ENCODE measurements at places on chromosomes 5 and 9.

GRCh38 chr5:137575847-137576246 is 76.7 kb upstream of the SPOCK1 start:
- no peak for DNase-seq

GRCh38 chr5:36982146-36982545 is 105.6 kb downstream of the NIPBL start:
- DNase-seq: no peak

DNA sequence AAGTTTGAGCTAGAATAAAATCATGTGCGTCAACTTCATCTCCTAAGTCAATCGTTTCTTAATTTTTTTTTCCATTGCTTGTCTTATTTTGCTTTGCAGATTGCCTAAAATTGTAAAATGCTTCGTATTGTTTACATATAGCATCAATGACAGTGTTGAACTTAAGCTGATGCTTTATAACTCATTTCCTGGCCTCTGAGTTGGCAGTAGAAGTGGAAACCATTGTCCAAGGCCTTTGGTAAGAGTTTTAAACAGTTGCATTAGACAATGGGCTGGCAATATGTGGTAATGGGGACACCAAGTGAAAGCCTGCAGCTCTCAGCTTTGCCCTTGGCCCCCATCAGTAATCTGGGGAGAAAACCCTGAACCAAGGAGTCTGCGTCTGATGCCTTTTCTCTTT is 154.8 kb upstream of the GAS1 start:
- no peak for DNase-seq

- DNase-seq: no peak
Observed at GRCh38 chr5:178791976-178792375, 61.5 kb upstream of the ZNF354A start.

DNA sequence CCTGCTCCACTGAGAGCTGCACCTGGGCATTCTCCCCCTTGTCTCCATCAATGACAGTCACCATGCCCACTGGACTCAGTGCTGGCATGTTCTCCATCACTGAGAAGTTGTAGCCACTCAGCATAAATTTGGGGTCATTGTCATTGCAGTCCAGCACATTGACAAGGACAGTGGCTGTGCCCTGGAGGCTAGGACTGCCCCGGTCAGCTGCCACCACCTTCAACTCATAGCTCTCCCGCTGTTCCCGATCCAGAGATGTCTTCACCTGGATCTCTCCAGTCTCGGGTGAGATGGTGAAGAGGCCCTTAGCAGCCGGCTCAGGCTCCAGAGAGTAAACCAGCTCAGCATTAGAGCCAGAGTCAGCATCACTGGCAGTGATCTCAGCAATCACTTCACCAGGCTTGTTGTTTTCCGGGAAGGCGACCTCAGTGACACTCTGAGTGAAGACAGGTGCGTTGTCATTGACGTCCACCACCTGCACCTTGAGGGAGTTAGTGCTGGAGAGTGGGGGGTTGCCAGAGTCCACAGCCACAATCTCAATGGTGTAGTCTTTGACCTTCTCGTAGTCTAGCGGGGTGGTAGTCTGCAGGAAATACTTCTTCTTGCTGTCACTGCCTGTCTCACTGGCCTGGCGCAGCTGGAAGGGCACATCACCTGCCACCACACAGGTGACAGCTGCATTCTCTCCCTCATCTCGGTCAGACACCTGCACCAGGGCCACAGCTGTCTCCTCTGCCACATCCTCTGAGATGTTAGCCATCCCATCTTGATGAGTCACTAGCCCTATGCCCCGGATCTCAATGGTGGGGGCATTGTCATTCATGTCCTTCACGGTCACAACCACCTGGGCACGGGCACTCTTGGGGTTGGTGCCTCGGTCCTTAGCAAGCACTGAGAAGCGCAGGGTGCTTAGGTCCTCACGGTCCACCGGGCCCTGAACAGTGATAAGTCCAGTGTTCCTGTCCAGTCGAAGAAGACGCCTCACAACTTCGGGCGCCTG is 13.5 kb downstream of the PCDH1 start:
- DNase-seq: no peak

- DNase-seq: no peak
Observed at GRCh38 chr5:102835717-102836116, 80.6 kb downstream of the PAM start.

DNA sequence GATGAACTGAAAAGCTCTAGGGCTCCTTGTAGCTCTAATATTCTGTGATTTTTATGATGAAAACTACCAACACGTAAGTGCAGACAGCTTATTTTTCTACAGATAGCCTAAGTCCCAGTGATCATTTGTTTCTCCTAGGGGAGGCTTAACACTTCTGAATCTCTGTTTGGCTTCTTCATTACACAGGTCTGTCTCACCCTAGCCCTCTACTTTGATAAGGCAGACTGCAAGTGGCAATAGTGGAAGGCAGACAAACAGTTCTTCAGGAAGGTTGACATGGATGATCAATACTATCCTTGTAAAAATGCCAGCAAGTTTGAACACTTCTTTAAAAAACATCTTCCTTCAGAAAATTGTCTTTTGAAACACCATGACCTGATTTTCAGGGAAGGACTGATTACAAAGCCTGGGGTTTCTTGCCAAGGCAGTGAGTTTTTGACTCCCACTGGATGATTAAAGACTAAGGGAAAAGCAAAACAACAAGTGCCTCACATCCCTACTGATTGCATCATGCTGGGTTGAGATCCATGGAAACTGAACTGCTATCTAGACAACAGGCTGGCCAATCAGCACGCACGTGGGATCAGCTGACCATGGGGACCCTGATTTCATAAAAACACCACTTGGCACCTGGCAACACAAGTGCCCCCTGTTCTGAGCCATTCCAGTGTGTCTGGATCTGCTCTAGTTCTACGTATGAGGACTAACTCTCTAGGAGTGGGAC is 212.2 kb downstream of the SMARCA2 start:
- no peak for DNase-seq

- DNase-seq: no peak
Observed at GRCh38 chr5:18114151-18114757, 480.0 kb downstream of the TAF11L14 start.

DNA sequence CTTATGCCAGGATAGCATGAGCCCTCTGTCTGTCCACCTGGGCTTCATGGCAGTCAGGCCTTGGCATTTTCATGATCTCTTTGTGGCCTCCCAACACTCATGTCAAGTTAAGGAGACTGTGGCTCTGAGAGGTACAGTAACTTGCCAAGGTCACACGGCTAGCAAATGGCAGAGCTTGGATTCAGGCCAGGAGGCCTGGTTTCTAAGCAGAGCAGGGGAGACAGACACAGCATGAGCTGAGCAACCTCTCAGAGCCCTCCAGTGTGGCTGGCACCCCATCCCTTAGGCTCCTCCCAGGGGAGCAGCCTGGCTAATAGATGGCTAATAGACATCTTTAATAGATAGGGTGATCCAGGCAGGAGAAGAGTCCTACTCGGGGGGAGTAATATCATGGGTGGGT is 4.1 kb downstream of the SYNPO start:
- DNase-seq: no peak

GRCh38 chr5:96347502-96348292 is 85.4 kb downstream of the PCSK1 start:
- DNase-seq: no peak

DNA sequence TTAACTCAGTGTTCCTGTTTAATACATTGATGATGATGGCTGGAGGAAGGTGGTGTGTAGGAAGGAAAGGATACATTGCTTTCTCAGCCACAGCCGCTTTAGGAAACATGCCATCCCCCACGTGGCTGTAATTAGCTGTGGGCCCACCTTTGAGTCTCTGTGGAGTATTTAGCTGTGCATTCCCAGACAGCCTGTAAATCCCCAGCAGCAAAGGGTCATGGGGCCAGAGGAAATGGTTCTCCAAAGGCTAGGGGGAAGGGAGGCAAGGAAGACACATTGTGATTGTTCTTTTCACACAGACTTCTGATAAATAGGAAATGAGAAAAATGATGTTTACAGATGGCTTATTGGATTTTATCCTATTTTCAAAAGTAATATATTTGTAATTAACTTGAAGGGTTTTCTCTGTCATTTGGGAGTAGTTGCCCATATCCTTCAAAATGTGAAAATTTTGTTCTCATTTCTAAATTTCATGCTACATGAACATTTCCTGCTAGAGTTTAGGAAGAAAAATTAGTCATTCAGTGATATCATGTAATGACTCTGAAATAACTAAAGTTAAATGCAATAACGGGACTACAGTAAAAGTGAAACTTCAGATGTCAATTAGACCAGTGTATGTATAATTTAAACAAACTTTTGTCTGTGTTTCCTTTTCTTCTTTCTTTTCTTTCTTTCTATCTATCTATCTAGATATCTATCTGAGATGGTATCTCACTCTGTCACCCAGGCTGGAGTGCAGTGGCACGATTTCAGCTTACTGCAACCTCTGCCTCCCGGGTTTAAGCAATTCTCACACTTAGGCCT is 24.3 kb upstream of the F2R start:
- no peak for DNase-seq

DNA sequence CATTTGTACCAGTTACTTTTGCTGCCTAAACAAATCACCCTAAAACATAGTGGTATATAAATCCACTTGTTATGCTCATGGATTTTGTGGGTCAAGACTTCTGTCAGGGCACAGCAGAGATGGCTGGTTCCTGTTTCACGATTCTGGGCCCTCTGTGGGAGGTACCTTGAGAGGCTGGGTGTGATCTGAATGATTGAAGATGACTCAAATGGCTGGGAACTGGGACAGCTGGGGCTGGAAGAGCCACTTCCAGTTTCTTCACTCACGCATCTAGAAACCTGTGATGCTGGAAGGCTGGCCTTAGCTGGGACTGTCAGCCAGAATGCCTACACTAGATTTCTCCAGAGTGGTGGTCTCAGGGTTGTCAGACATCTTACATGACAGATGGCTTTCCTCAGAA is 88.1 kb downstream of the KIF4B start:
- no peak for DNase-seq

DNA sequence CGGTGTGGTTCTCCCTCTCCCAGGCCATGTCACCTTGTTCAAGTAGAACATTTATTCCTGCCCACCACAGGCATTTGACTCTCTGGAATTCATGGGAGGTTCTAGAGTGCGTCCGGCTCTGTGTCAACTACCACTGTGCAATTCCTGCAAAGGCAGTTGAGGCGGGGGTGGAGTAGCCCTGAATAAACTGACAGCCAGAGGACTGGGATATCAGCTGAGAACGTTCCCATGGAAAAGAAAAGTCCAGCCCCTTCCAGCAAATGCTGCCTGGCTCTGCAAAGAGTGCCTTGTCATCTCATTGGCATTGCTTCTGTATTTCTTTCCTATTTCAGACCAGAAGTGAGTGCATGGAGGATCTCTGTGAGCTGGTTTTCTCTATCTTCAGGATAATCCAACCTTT is 18.9 kb upstream of the MEGF9 start:
- DNase-seq: no peak

GRCh38 chr5:174402222-174402812 is 322.1 kb upstream of the MSX2 start:
- no peak for DNase-seq

GRCh38 chr9:135148386-135148785 is 60.9 kb downstream of the OLFM1 start:
- DNase-seq: no peak

GRCh38 chr5:1343931-1344901 is 683 bp downstream of the CLPTM1L start:
- no peak for DNase-seq

GRCh38 chr5:100623719-100624118 is 88.5 kb downstream of the FAM174A start:
- no peak for DNase-seq

- DNase-seq: no peak
Observed at GRCh38 chr9:134399435-134400056, 73.3 kb downstream of the RXRA start.

DNA sequence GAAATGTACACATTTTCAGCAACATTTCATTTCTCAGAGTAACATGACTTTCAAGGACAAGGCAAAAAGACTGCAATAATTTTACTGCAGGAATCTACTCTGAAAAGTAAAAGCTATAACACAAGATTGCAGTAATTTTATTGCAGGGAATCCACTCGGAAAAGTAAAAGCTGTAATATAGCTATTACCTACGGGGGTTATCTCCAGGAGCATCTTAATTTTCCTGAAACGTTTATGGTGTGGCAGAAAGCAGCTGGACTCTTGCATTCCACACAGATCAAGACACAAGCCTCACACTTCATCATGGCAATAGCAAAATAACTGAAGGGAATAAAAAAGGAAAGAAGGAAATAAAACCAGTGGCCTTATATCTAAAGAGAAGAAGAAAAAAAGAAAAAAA is 171.2 kb downstream of the TSSK1B start:
- no peak for DNase-seq

DNA sequence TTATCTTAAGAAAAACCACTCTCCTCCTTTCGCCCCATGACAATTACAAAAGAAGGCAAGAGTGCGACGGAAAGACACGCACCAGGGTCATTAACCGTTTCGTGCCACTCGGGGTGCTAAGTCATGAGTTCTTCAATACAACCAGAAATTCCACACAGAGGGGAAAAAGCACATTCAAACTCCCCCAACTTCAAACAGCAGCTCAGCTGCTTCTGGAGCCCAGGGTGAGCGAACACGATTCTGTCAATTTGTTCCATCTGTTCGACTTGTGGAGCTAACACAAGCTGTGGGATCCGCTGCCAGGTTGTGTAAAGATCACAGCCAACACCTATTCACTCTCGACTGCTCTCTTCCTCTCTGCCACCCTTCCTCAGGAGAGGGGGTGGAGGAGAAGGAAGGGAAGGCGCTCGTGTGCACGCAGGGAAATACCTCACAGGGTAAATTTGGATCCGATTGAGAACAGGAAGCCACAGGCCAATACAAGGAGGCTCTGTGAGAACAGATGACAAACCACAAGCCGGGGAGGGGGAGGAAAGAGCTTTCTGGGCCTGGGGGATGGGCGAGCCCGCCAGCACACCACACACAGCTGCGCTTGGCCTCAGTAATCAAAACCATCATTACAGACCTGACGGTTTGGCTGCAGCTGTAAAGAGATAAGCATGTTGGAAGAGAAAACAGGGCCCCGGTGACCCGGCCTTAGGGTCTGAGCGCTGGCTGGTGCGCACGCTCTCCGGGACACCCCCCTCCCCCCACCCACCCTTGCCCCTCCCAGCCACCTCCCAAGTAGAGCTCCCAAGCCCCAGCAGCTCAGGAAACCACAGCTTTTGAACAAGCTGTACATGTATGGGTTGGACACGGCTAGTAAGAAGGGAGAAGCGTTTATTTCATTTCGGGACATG is 54.3 kb downstream of the PTCH1 start:
- peak; percentile 84 for DNase-seq

DNA sequence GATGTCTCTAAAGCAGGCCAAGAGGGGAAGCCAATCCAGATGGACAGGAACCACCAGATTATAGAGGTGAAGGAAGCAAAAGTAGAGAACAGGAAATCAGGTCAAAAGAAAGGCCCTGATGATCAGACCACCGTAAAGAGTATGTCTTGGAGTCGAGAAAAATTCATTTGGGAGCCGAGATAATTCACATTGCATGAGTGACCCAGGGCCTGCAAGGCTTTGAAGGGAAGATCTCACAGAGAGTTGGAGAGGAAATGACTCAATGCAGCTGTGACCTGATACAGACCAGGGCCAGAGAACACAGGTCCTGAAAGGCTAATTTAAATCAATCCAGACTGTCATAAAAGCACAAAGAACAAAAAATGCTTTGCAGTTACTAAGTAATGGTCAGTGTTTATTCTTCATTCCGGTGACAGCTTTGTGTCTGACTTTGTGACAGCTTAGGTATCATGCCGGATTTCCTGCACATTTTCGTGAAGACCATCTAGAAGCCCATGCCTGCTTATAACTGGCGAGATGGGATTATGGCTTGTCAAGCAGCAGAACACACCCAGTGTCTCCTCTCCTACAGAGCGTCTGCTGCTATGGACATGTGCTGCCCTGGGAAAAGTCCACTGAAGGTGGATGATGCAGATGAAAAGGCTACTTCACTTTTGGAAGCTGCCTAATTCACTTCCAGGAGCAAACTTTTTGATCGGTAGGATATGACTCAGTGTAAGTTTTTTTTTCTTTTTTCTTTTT is 5.8 kb upstream of the ACTBL2 start:
- no peak for DNase-seq

- no peak for DNase-seq
Observed at GRCh38 chr5:159781626-159782157, 134.6 kb upstream of the ADRA1B start.
